ENCODE measurements at places on chromosomes 4 and X.

- no peak for DNase-seq
Observed at GRCh38 chrX:94204524-94204923, 530.5 kb downstream of the FAM133A start.

DNA sequence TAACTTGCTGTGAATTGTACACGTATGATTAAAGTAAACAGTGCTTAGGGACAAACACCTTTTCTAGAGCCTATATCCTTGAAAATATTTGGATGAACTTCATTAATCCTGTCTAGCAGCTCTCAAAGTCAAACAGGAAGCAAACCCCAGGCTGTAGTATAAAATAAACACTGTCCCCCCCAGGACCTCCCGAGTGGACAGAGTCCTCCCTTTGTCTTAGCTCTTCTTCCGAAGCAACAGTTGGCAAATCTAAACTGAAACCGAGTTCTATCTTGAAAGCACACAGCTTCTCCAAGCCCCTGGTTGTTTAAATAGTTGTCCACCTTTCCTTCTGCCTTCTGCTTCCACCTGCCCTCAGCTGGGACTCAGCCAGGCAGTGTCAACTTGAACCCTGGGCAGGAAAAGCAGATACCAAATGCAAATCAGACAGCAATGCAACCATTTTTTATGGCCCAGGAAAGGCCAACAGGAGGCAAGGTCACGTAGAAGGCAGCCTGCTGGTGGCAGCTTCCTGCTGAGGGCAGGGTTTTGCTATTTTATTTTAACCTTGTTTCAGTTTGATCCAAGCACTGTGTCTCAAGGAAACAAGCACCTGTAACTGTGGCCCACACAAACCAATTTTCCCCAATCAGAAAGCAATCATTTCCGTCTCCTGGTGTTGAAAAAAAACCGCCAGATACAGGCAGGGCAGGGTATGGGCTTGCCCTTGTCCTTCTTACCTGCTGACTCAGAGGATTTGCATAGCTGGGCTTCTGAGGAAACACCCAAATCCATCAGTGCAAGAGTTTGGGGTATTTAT, 110.3 kb upstream of the KIT start:
- DNase-seq: no peak

DNA sequence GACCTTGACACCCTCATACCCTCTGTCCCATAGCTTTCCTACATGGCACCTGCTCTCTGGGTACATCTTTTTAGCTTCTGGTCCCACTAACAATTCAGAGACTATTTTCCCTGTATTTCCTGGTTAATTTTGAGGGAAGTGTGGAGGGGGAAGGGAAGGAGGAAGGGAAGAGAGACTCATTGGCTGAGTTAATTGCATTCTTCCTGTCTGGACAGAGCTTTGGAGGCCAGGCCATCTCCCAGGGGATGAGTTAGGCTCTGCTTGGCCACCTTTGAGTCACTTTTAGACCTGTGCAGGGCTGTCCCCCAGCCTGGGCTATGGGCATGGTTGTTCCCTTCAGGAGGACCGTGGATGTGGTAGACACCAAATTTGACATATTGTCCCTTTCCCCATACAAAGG, 167.9 kb upstream of the PGRMC2 start:
- DNase-seq: no peak

- DNase-seq: no peak
Observed at GRCh38 chr4:111675746-111676145, 469.5 kb upstream of the FAM241A start.

- no peak for DNase-seq
Observed at GRCh38 chrX:40521868-40522450, 58.8 kb upstream of the ATP6AP2 start.

DNA sequence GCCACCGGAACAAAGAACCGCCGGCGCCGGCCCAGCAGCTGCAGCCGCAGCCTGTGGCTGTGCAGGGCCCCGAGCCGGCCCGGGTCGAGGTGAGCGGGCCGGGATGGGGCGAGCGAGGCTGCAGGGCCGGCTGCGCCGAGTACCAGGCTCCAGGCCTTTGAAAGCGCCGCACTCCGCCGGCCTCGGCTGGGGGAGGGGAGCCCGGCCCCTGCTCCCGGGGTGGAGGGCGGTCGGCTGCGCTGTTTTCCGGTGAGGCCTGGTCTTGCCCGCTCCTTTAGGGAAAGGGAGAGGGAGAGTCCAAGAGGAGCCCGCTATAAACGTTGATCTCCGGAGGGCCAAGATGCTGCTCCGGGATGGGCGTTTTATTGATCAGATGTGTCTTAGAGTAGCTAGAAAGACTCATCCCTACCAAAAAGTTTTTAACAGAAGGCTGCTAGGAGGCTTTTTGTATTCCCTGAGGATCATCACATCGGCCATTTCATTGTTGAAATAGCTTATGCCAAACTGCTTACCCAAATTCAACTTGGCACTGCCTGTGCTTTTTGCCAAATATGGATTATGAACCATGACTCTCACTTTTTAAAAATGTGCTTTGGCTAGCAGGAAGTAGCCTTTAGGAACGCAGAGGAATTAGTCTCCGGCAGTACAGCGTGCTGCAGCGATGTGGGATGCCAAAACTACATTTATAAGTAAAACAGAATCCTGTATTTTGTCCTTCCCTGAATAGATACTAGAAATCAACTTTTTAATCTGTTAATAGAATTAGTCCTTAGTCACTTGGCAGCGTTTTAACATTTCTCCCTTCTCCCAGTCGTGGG, 760 bp downstream of the TMEM165 start:
- no peak for DNase-seq

DNA sequence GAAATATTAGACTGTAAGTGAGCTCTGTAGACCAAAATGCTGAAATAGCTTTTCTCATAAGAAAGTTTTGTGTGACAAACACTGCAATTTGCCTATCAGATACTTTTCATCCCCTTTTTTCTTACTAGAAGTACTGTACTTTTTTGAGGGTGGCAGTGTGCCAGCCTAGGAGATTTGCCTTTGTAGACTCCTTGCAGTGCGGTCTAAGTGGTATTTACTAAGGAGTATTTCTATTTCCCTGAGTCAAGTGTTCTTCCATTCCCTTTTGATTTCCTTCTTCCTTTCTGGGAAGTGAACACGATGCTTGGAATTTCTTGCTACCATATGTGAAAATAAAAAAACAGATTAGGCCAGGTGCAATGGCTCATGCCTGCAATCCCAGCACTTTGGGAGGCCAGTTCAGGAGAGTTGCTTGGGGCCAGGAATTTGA, 34.6 kb downstream of the PDLIM5 start:
- no peak for DNase-seq

GRCh38 chrX:49186125-49187027, at the start of gene PRICKLE3:
PRICKLE3 (minus strand) TSS chrX:49186373; CDS start chrX:49186297, 76 bp downstream.
- DNase-seq: no peak

GRCh38 chrX:69289046-69289792, 124.0 kb upstream of the PJA1 start:
- no peak for DNase-seq

DNA sequence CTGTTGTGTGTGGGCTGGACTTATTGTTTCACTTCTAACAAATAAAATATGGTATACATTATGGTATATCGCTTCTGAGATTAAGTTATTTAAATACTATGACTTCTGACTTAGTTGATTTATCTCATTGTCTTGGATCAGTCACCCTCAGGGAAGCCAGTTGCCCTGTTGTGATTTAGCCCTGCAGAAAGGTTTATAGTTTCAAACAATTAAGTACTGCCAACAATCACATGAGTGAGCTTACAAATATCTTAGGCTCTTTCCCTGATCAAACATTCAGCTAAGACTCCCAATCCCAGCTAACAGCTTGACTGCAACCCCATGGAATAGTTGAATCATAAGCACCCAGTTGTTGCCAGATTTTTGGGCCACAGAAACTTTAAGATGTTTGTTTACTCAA, 85.4 kb downstream of the MAGEC1 start:
- DNase-seq: no peak

DNA sequence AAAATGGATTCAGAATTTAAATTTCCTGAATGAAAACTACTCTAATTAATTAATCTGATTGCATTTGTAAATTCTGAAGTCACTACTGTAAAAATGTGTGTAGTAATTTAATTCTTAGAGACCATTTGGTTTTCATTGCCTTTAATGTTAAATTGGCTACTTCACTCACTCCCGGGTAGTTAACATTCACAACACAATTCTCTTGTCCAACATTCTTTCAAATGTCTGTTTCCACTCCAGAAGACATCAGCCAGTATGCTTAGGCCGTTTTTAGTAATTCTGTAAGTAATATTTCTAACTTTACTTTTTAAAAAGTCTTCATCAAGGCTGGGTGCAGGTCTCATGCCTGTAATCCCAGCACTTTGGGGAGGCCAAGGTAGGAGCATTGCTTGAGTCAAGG, 21.3 kb upstream of the USP46 start:
- DNase-seq: no peak

- DNase-seq: no peak
Observed at GRCh38 chrX:139454743-139455142, 75.8 kb upstream of the F9 start.

- no peak for DNase-seq
Observed at GRCh38 chrX:57313583-57314215, 27.2 kb downstream of the FAAH2 start.

- no peak for DNase-seq
Observed at GRCh38 chrX:9459186-9459748, 5.6 kb upstream of the TBL1X start.

GRCh38 chr4:6267573-6267972, 2.1 kb upstream of the WFS1 start:
- DNase-seq: no peak

DNA sequence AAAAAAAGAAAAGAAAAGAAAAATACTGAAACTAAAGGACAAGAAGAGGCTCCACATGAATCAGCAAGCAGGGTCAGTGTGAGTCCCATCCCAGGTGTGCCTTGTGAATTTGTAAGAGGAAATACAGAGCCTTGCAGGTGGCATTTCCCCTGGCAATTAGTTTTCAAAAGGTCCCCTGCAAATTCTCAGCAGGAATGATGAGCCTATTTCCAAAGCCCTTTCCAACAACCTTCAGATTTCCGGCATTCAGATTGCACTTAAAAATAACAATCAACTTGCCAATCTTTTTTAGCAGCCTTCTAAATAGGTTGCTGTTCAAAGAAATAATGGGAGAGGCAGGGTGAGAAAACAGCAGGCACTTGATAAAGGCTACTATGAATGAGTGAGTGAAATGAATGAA, 66.4 kb upstream of the OR13H1 start:
- DNase-seq: no peak

DNA sequence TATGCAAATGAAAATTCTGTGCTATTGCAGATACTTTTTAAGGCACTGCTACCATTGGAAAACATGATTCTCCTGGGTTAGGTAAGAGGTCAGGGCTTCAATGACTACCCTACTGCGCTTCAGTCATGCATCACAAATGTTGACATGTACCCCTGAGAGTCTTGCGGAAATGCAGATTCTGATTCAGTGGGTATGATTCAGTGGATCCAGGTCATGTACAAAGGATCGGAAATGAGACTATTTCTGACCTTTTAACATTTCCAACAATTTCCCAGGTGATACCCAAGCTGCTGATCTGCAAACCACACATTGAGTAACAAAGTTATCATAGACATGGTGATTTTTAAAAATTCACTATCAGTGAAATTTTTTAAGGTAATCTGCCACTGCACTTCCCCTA, 62.6 kb downstream of the DDX53 start:
- DNase-seq: no peak

DNA sequence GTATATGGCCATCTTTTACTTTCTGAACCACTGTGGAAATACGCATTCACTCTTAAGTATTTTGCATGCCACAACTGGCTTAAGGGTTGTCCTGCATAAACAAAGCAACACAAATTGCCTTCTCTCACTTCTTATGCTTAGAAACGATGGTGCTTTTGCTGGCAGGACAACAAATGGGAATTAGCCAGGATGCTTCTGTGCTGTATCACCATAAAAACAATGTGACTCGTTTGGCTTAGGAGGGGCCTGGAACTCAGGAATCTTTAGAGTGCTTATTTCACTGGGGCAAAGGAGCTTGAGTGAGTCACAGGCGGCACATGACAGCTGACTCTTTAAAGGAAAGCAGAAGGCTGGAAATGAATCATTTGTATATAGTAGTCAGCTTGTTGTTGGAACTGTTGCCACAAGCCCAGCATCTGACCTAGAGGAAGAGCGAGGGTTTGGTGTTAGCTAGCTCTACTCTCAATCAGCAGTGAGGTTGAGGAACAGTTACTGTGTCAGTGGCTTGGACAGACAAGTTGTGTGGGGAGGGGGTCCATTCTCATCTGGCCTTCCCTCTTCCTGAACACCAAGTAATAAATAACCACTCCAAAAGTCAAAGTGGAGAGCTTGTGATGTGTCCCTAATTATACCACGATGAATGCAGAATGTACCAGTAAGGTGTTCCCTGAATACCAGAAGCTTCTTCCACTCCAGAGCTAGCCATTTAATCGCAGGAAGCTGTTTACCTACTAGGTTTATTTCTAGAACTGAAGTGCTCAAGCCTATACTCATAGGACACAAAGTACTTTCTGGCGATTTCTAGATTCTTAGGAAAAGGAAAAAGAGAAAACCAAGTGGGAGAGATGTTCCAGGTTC, 293.1 kb downstream of the CAMK2D start:
- DNase-seq: peak; percentile 93

DNA sequence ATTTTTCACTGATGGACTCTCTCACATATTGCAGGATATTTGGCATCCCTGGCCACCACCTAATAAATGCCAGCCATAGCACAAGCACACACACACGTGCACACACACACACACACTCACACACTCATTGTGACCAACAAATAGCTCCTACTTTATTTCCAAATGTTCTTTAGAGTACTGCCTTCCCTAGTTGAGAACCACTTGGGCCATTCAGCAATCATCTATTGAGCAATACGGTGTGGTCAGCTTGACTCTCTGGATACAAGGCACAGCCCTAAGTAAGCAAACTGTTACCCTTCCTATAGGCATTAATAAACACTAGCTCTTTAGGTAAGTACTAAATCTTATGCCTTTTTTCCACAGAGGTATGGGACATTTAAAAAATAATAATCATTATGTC, 21.1 kb downstream of the CORIN start:
- DNase-seq: no peak

- DNase-seq: no peak
Observed at GRCh38 chr4:119765951-119766350, 137.3 kb upstream of the PDE5A start.

- DNase-seq: no peak
Observed at GRCh38 chr4:11805842-11806241, 377.1 kb upstream of the HS3ST1 start.

DNA sequence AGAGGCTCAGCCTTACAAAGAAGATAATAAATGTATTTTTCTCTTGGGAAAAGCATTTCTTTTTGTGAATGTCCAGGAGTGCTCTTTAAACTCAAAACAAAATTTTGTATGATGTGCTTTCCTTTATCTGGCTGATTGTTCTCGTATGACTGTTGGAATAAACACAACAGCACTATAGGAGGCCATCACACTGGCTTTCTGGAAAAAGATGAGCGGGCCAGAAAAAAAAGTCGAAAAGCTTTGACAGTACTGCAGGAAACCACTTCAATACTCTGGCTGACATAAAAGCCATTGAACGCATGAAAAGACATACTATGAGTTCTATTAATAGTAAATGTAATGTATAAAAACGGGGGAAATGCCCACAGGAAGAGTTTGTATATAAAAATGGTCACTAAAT, 64.7 kb upstream of the CTSO start:
- no peak for DNase-seq

GRCh38 chr4:38740303-38740702, 42.5 kb downstream of the TLR10 start:
- DNase-seq: no peak

GRCh38 chrX:155148724-155149537, 67.3 kb upstream of the VBP1 start:
- DNase-seq: no peak
